ENCODE measurements at places on chromosomes 4 and X.

DNA sequence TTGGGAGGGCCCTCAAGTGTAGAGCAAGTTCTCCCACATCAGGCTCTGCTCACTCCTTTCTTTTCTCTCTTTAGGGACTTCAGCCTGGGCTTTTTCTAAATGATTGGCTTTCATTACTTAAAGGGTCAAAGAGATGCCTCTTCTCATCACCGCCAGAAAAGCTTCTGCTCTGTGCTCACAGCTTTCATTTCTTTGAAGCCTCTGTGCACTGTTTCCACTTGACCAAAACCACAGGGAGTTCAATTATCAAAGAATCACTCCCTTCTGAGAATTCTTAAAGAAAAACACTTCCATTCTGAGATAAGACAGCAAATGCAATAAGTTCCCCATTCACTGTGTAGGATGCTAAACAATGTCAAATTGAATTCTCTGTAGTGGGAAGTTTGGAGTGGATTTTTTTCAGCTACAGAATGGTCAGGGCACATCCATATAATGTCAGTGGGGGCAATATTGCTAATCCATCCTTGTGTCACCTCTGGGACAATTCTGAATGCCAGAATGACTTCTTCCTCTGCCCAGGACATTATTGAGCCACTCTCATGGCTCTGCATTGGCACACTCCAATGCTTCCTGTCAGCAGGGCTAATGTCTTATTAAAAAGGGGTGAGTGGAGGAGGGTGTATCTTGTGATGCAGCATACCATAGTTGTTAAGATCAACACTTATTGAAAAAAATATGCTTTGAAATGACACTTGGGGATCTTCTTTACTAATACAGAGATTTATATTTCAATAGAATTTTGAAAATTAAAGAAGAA, 217.6 kb downstream of the SNCA start:
- no peak for DNase-seq

DNA sequence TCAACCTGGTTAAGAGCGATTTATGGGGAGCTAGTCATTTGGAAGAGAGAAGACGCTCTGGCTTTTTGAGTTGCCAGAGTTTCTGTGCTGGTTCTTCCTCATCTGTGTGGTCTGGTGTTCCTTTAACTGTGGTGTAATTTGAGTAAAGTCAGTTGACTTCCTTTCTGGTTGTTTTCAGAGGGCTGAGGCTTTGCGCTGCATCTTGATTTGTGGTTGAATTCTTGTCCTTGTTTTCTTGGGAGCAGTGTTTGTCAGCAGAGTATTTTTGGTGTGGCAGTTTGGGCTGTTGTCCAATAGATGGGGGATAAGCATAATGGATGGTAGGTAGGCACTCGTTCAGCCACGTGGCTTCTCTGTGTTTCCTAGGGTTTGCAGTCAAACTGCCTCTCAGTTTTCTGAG, 2143.2 kb upstream of the TENM3 start:
- no peak for DNase-seq

GRCh38 chr4:11743976-11744375, 315.3 kb upstream of the HS3ST1 start:
- DNase-seq, result no peak

GRCh38 chrX:2266445-2267349, 234.1 kb downstream of the DHRSX start:
- DNase-seq, result no peak

- no peak for DNase-seq
Measured at GRCh38 chrX:136126371-136126770, 21.0 kb upstream of the FHL1 start.

DNA sequence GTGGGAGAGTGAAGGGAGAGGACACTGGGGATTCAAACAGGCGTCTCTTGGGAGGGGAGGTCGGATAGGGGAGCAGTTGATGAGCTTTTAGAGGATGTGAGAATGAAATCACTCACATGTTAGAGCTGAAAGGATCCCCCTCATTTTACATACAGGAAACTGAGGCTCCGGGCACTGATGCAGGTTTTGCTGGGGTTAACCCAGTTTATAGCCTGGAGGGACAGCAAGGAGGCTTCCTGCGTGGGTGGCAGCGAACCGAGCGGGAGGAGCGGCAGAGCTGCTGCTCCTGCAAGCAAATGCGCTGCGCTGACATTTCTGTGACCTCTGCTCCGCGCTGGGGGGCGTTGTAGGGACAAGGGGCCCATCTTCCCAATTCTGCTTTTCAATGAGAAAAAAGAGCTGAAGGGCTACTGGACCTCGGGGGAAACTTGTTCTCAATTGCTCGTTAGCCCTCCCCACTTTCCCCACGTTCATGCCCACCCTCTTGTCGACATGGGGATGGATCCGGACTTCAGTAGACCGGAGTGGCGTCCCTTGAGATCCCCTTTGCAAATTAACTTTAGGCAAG, 1.2 kb upstream of the NEUROG2 start:
- DNase-seq, result peak; percentile 32

- no peak for DNase-seq
Measured at GRCh38 chr4:186740822-186741221, 17.2 kb upstream of the FAT1 start.

DNA sequence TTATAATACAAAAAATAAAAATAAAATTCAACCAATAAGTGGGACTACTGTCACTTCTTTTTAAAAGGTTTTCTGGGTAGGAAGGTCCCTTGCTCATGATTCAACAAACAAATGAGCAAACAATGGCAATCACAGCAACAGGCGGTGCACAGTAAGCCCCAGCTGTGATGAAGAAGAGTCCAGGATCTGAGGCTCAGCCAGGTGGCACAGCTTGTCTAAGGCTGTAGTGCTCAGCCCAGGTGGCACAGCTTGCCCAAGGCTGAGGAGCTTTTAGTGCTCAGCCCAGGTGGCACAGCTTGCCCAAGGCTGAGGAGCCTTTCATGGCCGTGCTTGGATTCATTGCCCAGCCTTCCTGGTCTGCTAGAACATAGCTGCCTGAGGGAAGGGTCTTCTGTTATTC, 75.0 kb downstream of the ZFYVE28 start:
- DNase-seq, result no peak

GRCh38 chrX:140440876-140441275, 64.0 kb downstream of the SOX3 start:
- peak; percentile 61 for DNase-seq

- no peak for DNase-seq
Measured at GRCh38 chrX:15672881-15673280, 8.3 kb upstream of the CLTRN start.

DNA sequence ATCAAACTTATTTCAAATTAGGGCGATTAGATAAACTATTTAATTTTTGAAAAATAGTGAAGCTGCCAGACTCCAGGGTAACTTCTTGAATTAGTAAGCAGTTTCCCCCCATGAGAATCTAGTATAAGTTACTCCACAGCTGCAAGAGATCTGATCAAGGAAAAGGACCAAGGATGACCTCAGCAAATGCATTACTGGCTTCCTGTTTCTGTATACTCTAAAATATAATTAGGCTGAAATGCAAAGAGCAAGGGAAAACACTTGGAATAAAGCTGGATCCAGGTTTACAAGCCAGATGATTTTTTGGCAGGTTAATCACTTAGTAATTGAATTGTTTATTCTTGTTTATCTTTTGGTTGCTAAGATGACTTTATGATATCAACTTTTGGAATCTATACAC, 13.4 kb upstream of the P2RY10 start:
- DNase-seq, result no peak

DNA sequence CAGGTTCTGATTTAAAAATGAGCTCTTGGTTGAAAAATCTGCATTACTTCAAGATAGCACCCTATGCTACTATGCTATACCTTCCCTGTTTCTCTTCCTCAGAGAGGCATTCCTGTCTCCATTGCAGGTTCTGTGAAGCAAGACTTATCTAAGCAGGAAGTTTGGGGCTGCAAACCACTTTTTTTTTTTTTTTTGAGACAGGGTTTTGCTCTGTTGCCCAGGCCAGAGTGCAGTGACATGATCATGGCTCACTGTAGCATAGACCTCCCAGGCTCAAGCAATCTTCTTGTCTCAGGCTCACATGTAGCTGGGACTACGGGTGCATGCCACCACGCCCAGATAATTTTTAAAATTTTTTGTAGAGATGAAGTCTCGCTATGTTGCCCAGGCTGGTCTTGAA, 4.0 kb upstream of the CCNG2 start:
- no peak for DNase-seq

DNA sequence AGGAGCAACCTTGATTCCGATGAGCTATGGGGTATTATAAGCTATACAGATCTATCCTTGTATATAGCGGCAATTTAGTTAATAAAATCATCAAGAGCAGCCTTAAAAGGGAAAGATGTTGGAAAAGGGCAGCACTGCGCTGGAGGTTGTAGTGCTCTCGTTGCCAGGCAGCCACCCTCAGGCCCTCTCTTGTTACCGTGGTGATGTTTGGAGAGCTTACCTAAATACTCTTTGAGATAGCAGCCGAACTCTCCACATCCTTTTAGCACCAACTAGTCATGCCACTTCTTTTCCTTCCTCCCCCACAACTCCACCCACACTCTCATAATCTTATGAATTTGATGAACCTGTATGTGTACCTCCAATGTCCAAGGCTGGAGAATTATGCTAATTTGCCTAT, 3.8 kb upstream of the RADX start:
- peak; percentile 87 for DNase-seq

- DNase-seq, result no peak
Measured at GRCh38 chrX:31981546-31982062, 909.8 kb upstream of the FTHL17 start.

GRCh38 chr4:91116861-91117260, 989.7 kb downstream of the CCSER1 start:
- peak; percentile 49 for DNase-seq

DNA sequence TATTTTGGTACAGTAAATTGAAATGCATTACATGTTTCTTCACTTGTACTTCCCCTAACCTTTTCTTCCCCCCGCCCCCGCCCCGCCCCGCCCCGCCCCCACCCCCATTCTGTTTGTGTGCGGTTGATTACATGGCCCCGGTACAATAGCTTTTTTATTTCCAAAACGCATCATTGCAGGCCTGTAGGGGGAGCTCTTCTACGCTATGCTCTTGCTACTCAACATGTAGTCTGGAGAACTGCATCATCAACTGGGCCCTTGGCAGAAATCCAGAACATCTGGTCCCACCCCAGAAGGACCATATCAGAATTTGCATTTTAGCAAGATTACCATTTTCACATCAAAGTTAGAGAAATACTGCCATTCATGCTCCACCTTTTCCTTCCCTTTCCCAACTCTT, 333.3 kb upstream of the DDX53 start:
- peak; percentile 66 for DNase-seq

- no peak for DNase-seq
Measured at GRCh38 chr4:26397086-26397485, 76.3 kb downstream of the RBPJ start.

GRCh38 chrX:149205937-149206336, 299.2 kb downstream of the IDS start:
- no peak for DNase-seq

- no peak for DNase-seq
Measured at GRCh38 chr4:7121174-7121573, 53.3 kb upstream of the GRPEL1 start.

- no peak for DNase-seq
Measured at GRCh38 chrX:153921511-153922446, 4.3 kb downstream of the ARHGAP4 start.

DNA sequence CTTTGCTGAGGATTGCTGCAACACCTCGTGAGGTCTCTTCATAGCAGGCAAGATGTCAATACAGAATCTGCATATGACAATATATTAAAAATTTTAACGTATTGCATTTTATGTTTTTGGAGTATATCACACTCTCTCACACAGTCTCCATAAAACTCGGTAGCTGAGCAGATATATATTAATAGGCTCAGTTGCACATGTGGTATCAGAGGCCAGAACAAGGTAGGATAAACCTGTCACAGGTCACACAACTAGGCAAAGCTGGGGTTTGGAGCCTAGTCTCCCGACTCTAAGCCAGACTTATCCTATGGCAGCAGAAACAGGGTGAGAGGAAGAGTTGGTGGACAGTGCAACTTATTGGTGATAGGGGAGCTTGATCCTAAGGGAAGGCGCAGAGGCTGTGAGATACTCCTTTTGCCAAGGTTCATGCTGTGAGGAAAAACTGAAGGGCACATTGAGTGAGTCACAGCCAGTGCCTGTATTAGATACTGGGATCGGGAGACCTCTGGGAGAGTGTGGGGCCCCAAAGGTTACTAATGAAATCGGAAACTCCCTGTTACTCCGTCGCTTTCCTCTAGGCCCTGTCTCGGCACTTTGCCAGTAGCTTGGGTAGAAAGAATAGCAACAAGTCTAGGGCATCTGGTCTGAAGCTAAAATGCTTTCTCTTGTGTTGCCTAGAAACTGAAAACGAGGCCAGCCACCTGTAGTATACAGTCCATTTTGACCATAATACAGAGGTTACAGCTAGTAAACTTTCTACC, 195.7 kb downstream of the ARHGAP10 start:
- peak; percentile 76 for DNase-seq

- no peak for DNase-seq
Measured at GRCh38 chr4:3345384-3345783, 52.6 kb downstream of the RGS12 start.

- peak; percentile 85 for DNase-seq
Measured at GRCh38 chr4:36351082-36351666, 69.8 kb downstream of the DTHD1 start.

DNA sequence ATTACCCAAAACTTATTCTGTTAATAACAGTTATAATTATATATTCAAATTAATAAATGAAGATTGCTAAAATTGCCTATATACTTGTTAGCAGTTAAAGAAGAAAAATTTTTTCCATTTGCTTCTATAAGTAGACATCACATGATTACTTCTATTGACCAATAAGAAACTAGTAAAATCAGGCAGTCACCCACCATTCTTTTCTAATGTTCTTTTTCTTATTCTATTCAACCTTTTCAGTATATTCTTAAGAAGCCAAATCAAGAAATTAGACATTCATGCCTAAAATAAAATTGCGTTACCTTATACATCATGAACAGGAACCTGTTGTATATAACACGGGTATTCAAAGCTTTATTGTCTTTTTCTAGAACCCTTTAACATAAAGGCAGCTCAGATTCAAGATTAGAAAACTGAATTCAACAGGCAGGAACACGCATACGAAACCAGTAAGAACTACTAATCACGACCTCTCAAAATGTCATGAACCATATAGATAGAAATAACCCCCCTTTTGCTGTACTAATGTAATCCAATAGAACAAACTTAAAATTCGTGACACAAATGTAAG, 568.1 kb upstream of the DIPK2B start:
- DNase-seq, result no peak

- DNase-seq, result peak; percentile 11
Measured at GRCh38 chr4:189162073-189162789, 778.4 kb upstream of the FRG1 start.

- no peak for DNase-seq
Measured at GRCh38 chr4:107497054-107497453, 223.0 kb downstream of the PAPSS1 start.

- no peak for DNase-seq
Measured at GRCh38 chrX:33808636-33809035, 323.5 kb downstream of the FAM47A start.

GRCh38 chr4:186096681-186097165, 7.8 kb upstream of the FAM149A start:
- DNase-seq, result no peak

DNA sequence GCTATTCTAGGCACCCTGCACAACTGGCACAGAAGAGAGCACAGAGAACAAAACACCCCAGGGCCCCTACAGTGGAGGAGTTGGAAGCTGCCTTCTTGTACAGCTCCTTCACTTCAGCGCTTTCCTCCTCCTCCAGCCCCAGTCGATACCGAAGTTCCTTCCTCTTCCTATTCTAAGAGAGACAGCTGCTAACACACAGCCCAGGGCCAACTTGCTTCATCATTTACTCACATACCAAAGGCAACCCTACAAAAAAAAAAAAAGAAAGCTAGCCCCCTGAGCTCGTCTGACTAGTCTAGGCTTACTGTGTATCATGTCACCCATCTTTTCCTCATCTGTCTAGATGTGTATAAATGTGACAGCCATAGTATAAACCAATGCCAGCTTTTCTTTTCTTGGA, 64.5 kb downstream of the MID1 start:
- no peak for DNase-seq
